ENCODE measurements at places on chromosomes 2 and 18.

DNA sequence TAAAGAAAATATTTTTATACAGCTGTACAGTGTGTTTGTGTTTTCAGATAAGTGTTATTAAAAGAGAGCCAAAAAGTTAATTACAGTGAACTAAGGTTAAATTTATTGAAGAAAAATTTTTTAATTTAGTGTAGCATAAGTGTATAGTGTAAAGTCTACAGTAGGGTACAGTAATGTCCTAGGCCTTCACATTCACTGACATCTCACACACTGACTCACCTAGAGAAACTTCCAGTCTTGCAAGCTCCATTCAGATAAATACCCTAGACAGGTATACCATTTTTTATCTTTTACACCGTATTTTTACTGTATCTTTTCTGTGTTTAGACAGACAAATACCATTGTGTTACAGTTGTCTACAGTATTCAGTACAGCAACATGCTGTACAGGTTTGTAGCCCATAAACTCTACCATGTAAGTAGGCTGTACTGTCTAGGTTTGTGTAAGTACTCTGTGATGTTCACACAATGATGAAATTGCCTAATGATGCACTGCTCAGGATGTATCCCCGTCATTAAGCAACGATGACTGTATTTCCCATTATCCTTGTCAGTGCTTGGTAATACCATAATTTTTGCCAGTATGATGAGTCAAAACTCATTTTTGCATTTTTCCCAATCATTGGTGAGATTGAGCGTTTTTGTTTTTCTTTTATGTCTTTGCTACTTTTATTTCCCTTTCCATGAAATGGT lies 48.2 kb upstream of the B3GNT2 start:
- DNase-seq, result no peak

GRCh38 chr2:8219096-8219495 lies 462.8 kb upstream of the ID2 start:
- DNase-seq, result no peak

GRCh38 chr18:688323-688722 lies 24.1 kb downstream of the ENOSF1 start:
- DNase-seq, result no peak

- no peak for DNase-seq
Measured at GRCh38 chr18:70029163-70029562, 81.5 kb upstream of the CD226 start.

- DNase-seq, result no peak
Measured at GRCh38 chr18:46770708-46771107, 13.9 kb upstream of the ST8SIA5 start.

DNA sequence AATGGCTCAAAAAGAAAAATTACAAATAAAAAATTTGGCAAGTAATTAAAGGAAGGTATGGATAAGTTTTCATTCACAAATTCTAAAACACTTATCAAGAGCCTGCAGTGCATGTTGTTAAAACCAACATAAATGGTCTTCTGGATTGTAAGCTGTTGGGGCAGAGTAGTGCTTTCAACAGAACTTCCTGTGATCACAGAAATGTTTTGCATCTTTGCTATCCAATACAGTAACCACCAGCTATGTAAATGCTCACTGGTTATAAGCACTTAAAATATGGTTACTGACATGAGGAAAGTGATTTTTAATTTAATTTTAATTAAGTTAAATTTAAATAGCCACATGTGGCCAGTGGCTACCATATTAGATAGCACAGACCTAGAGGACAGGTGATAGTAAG lies 133.1 kb downstream of the NBAS start:
- DNase-seq, result no peak

DNA sequence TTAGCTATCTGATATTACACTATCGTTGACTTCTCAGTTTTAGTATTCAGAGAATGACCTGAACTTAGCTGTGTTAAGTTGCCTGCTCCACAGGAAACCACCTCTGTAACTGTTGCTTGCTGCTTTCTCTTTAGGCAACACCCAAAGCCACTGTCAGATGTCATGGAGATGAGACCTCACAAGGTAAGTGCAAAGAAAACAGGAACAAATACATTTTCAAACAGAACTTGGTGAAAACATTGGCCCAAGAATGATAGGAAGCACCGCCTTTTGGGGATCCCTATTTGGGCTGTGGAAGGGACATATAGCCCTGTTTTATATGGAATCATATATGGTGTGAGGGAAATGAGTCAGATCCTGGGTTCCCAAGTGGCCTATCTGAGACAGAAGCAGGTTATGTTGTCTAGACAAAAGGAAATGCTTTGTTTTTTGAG lies 143.4 kb downstream of the UBE2E3 start:
- DNase-seq, result no peak

DNA sequence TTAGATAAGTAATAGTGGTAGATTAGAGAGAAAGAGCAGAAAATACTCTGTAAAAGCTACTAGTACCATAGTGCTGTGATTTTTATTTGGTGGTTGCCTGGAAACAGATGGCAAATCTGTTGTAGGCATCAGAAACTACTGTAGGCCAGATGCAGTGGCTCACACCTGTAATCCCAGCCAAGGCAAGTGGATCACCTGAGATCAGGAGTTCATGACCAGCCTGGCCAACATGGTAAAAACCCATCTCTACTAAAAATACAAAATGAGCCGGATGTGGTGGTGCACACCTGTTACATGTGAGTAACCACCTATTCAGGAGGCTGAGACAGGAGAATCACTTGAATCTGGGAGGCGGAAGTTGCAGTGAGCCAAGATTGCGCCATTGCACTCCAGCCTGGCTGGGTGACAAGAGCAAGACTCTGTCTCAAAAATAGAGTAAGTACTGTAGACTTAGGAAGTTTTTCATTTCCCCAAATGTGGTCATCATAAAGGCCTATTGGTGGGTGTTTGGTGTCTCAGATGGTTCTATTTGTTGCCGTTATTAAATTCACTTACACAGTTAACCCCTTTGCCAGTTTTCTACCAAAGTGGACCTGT lies 79.6 kb downstream of the SPTBN1 start:
- no peak for DNase-seq

DNA sequence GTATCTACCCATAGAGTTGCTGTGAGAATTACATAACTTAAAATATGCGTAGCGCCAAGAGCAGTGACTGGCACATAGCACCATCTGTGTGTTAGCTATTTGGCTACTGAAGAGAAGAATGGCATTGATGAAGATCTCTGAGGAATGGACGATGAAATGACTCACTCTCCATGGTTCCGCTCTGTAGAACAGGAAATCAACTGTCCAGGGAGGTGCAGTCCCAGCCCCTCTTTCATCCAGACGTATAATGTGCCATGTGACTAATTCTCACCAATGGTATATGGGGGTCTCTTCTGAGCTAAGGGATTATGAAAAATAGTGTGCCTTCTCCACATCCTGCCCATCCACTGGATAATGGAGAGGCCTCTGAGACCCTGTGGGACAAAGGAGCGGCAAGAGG lies 254.8 kb downstream of the CYP26B1 start:
- DNase-seq, result no peak

- DNase-seq, result no peak
Measured at GRCh38 chr2:27966466-27966865, 75.9 kb downstream of the BABAM2 start.

GRCh38 chr18:48127606-48128005 lies 197.1 kb upstream of the SMAD2 start:
- DNase-seq, result no peak

- no peak for DNase-seq
Measured at GRCh38 chr2:37052600-37053332, 31.4 kb downstream of the HEATR5B start.

DNA sequence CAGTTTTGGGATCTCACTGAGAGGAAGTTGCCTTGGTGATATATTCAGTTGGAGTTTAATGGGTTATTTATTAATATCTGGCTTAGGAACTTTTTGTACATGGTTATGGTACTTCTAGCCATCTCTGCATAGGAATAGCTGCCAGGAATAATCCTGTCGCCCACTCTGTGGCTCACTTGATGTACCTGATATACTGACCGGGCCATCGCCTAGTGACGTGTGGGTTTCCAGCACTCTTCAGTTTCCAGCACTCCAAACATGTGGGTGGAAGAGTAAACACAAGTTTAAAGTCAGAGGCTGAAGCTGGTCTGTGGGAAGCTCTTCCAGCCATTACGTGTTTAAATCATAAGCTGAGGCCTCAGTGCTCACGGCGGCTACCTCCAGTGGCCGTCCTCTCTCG lies 44.3 kb upstream of the AGAP1 start:
- DNase-seq, result no peak

GRCh38 chr2:144914622-144915318 lies 394.9 kb upstream of the ZEB2 start:
- DNase-seq, result no peak

DNA sequence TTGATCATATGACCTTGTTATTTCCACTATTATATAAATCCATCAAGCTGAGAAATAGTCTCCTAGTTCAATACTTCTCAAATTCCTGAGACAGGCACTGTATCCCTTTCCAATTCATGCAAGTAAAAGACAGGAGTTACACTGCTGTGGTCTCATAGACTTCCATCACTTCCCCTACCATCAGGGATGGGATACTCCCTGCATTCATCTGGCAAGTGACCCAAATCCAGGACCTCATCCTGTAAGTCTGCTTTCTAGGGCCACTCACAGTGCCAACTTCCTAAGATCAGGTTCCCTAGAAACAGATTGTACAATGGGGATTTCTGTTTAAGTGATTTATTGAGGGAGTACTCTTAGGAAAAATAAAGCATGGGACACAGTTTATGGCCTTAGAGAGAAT lies 424.0 kb upstream of the CDH7 start:
- DNase-seq, result no peak

- no peak for DNase-seq
Measured at GRCh38 chr2:102226612-102227391, 40.0 kb downstream of the IL1RL2 start.

DNA sequence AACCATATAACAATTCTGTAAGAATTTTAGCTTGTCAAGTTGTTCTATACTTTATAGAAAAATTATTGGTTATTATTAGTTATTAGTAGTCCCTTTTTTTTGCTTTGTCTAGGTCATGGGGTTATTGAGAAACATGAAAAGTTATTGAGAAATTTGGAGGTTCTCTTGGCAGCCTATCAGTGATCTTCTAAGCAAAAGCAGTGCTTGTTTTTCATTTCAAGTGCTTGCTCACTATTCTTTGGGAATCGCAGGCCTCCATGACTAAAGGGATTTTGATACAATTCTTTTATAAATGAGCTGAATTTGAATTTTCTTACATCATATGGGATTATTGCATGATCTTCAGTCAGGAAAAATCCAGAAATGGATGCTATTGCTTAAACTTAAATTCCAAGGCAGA lies 25.8 kb downstream of the PLEKHA3 start:
- no peak for DNase-seq

GRCh38 chr2:149727927-149728326 lies 140.4 kb upstream of the MMADHC start:
- DNase-seq, result no peak

GRCh38 chr2:210092791-210093190 lies 78.4 kb downstream of the KANSL1L start:
- DNase-seq, result no peak

- no peak for DNase-seq
Measured at GRCh38 chr2:239746559-239747246, 278.4 kb downstream of the NDUFA10 start.

DNA sequence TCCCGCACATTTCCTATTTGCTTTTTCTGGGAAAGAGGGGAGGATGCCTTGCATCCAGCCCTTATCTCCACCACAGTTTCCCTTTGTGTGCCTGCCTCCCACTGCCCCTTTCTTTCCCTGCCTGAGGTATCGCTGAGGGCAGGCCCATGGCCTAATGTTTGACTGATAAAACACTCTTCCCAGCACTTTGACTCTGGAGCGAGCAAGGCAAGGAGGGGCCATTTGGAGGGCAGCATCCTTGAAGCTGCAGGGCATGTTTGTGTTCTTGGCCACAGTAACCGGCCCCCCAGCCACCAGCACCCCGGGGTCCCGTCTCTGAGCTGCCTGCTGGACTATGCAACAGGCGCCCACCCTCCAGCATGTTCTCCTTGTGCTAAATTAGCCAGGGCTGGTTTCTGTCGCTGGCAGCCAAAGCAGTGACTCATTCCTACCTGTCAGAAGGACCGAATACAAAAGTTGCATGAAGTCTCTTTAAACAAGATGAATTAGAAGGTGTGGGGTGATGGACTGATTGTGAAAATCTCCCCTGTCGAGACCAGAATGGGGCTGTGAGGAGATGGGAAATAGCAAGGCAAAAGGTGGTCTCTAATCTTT lies 50.7 kb downstream of the BCL2L11 start:
- DNase-seq, result no peak
